Hematopoietic multipotent progenitor cell treated with erythropoietin and hydrocortisone succinate and interleukin-3 and kit ligand, for 4 days (in vitro differentiated cells): ENCODE measurements at places on chromosomes 4 and X.

- DNase-seq = no peak
Observed at GRCh38 chrX:96387801-96388200, 296.8 kb upstream of the DIAPH2 start.

DNA sequence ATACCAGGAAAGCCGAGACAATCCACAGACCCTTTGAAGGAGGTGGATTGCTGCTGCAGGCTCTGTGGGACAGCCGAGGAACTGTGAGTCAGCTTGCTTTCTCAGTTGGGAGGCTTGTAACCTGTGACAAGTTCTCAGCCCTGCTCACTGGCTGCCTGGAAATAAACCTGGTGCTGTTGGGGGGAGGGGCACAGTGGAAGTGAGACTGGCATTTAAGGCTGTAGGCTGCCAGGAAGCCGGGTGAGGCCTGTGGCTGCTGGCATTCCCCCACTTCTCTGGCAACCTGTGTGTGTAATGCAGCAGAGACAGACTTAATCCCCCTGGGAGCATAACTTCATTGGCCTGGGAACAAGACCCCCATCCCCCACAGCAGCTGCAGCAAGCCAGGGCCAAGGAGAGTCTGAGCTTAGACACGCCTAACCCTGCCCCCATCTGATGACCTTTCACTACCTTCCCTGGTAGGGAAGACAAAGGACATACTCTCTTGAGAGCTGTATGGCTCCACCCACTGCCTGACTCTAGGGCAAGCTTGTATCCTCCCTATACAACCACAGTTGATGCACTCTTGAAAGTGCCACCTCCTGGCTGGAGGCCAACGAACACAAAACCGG, 64.1 kb downstream of the ALPK1 start:
- no peak for DNase-seq

DNA sequence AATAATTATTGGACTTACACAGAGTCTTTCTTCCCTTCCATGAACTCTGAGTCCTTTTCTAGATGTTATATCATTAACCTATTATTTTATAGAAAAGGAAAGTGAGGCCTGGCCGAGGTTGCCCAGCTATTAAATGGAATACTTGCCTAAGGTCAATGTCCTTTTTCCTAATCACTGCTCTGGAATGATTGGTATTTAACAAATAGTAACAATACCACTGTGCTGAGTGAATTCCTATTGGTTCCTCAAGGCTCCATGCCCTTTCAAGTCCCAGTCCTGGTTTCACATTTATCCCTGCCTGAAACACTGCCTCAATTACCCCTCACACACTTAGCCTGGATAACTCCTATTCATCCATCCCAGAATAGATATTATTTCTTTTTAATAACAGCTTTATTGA, 6.2 kb downstream of the TCEAL9 start:
- DNase-seq = no peak

- DNase-seq = no peak
Observed at GRCh38 chr4:8101213-8102075, 57.2 kb downstream of the ABLIM2 start.

DNA sequence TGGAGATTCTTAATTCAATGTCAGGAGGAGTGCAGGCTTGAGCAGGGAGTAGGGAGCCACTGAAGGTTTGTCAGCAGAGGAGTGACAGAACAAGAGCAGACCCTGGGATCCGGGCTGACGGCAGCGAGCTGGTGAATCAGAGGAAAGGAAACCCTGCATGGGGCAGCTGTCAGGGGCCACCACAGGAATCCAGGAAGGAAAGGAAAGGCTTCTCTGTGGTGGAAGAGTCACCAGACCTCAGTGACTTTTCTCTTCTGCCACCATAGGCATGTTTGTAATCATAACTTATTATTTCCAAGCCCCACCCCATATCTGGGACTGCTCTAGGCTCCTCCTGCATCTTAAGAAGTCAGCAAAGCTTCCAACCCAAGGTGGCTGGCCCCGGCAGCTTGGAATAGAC, 150.9 kb downstream of the BCOR start:
- DNase-seq = peak; percentile 26

- no peak for DNase-seq
Observed at GRCh38 chr4:182894681-182895275, 22.4 kb downstream of the DCTD start.

- no peak for DNase-seq
Observed at GRCh38 chr4:70688795-70689231, 481 bp downstream of the UTP3 start.

DNA sequence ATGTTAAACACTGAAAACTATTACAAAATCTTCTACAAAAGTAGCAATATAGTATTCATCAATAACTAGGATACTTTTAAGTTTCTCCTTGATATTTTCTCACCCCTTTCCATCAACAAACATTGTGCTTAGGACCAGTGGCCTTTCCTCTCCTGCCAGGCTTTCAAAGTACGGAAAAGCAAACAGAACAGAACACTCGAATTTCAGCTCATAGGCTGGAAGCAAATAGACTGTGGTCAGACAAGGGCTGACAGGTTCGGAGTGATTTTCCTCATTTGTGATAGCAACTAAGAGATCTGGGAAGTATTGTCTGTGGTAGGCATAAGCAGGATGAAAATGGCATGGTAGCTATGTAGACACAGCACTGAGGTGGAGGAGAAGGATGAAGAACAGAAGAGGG, 68.6 kb upstream of the SORBS2 start:
- no peak for DNase-seq

DNA sequence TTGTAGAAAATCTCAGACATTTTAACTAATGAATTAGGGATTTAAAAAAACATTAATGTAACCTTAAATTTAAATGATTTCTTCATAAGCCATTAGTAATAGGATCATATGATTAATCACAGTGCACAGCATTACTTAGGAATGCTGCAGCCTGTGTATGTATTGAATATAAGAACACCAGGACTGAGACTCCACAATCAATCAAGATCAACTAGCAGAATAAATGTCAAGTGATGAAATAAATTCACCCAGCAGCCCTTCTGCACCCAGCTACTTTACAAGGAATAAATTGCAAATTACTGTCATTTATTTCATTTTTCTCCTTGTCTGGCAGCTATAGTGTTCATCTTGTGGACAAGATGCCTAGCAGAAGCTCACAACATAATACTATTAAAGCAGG, 46.5 kb downstream of the NEIL3 start:
- no peak for DNase-seq

DNA sequence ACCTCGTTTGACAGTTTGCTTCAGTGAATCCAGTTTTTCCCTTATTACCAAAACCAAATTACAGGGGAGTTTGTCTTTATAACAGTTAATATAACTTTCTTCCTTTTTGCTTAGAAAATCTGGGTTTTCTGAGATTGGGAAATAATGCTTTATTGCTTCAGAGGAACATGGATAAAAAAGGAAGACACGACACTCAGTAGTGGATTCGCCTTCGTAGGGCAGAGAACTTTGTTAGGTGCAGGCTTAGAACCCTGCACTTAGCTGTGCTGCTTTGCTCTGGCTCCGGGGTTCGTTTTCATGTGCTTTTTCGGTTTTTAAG, 188.2 kb downstream of the SOWAHB start:
- DNase-seq = no peak

DNA sequence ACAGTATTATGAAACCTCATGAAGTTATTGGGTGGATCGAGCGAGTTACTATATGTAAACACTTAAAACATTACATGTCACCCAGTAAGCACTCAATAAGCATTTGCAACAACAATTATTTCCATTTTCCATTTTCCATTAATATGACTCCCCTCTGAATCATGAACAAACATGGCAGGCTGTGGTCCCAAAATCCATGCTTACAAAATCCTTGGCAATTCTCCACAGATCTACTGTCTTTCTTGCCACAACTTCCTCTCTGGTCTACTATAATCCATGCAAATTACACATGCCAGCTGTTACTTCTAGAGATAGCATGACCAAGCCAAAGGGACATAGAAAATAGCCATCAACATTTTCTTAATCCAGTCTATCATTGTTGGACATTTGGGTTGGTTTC, 22.0 kb downstream of the ASB11 start:
- DNase-seq = no peak

DNA sequence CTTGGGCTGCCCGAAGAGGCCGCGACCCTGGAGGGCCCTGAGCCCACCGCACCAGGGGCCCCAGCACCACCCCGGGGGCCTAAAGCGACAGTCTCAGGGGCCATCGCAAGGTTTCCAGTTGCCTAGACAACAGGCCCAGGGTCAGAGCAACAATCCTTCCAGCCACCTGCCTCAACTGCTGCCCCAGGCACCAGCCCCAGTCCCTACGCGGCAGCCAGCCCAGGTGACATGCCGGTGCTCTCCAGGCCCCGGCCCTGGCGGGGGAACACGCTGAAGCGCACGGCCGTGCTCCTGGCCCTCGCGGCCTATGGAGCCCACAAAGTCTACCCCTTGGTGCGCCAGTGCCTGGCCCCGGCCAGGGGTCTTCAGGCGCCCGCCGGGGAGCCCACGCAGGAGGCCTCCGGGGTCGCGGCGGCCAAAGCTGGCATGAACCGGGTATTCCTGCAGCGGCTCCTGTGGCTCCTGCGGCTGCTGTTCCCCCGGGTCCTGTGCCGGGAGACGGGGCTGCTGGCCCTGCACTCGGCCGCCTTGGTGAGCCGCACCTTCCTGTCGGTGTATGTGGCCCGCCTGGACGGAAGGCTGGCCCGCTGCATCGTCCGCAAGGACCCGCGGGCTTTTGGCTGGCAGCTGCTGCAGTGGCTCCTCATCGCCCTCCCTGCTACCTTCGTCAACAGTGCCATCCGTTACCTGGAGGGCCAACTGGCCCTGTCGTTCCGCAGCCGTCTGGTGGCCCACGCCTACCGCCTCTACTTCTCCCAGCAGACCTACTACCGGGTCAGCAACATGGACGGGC, 579 bp downstream of the ABCD1 start:
- no peak for DNase-seq

DNA sequence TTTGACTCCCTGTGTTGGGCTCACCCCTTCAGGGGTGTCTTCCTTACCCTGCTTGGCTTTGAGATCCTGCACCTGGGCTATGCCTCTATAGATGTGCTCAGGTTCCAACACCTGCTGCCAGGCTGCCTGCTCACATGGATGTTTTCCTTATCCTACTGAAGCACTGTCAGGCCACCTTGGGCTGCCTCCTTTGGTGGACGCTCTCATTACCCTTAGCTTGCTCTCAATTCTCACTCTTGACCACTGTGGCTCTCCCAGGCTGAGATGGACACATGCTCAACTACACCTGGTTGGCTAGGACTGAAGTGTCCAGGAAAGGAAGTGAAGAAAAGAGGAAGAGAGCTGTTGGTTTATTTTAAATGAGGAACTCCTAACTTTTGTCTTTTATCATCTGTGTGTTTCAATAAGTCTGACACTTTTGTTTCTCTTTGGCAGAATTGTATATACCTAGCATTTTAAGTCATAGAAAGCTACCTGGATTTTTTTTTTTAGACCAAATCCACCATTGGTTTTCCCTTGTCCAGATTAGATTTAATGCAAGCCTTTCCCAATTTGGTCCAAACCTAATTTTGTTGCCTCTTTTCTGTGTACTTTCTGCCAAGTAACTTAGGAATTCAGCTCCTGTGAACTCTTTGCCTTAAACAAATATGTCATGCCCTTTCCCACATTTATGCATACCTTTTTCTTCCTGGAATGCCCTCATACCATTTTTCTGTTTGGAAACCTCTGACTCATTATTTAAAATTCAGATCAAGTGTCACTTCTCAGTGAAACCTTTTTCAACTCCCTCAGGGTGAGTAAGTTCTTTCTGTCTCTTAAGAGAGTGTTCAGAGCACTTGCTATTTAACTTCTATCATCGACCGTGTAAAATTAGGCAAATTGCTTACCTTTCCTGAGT, 175.8 kb downstream of the GC start:
- DNase-seq = peak; percentile 4

DNA sequence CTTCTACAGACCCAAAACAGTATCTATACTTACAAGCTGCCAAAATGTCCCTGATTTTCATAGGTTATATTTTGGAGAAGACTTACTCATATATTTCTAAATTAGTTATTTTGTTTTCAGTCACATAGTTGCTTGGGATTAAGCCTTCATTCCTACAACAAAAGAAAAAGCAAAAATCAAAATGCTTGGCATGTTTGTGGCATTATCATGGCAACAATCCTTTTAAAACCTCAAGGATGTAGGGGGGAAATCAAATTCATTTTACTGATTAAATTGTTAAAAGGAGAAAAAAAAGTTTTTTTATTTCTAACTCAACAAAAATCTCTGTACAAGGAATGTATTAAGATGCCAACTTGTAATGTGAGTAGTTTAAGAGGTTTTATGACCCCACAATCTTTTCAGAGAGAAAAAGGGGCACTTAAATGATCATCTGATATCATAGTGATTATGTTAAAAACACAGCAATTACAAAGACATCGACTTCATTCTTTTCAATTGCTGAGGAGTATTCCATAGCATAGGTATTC, 23.5 kb downstream of the TXK start:
- no peak for DNase-seq

DNA sequence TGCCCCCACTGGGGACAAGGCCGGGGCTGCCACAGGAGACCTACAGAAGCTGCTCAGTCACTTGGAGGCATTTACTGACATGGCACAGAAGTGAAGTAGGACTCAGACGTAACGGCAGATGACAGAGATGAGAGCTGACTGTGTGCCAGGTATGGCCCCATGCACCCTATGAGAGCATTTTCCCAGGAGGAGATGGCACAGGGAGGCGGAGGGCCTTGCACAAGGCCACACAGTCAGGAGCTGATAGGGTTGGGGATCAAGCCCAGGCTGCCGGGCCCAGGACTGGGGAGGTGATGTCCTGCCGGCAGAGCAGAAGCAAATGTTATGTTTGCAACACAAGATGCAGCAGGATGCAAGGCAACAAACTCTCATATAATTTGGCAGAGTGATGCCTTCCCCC, 34.1 kb downstream of the NAT8L start:
- DNase-seq = no peak

- no peak for DNase-seq
Observed at GRCh38 chr4:3331511-3332394, 38.9 kb downstream of the RGS12 start.

DNA sequence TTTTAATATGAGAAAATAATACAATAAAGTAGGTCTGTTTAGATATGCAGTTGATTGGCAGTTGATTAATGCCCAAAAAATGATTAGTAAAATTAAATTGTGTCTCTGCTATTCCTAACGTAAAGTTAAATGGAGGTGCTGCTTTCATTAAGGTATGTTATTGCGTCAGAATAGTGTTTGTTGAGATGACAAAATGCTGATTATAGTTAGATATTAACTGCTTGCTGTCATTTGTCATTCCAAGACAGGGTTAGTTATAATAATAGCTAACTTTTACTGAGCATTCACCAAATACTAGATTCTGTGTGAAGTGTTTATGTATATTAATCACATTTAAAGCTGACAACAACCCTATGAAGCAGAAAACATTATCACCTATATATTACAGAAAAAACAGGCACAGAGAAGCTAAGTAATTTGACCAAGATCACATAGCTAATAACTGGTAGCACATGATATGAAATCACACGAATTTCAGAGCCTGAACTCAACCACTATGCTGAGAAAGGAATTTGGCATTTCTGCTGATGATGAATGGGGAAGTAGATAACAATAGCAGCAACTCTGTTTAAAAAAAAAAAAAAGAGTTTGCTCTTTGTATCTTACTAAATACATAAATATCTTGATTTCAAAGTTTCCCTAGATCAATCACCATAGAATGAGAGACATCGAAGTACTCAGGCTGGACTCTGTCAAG, 59.7 kb upstream of the WDR44 start:
- DNase-seq = peak; percentile 52
